GM13977 (cell line): ENCODE measurements at places on chromosomes 12 and 14.

GRCh38 chr14:91732859-91733477, 1.1 kb upstream of the CATSPERB start:
- DNase-seq = no peak

DNA sequence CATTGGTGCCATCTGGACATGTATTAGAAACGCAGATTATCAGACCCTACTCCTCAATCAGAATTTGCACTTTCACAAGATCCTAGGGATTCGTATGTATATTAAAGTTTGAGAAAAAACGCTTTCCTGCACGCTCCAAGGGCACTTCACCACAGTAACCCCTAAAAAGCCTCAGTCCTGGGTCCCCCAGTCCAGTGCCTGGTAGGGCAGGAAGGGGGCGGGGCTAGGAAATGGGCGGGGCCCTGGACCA, 369 bp downstream of the DEPDC4 start:
- no peak for DNase-seq

- no peak for DNase-seq
Observed at GRCh38 chr12:56190695-56191155, 1.4 kb upstream of the SMARCC2 start.

- no peak for DNase-seq
Observed at GRCh38 chr14:55441286-55441685, 870 bp upstream of the TBPL2 start.

- no peak for DNase-seq
Observed at GRCh38 chr12:78240827-78241226, 410.1 kb downstream of the NAV3 start.

- peak; percentile 58 for DNase-seq
Observed at GRCh38 chr12:56628671-56629458, 1.3 kb downstream of the BAZ2A start.

DNA sequence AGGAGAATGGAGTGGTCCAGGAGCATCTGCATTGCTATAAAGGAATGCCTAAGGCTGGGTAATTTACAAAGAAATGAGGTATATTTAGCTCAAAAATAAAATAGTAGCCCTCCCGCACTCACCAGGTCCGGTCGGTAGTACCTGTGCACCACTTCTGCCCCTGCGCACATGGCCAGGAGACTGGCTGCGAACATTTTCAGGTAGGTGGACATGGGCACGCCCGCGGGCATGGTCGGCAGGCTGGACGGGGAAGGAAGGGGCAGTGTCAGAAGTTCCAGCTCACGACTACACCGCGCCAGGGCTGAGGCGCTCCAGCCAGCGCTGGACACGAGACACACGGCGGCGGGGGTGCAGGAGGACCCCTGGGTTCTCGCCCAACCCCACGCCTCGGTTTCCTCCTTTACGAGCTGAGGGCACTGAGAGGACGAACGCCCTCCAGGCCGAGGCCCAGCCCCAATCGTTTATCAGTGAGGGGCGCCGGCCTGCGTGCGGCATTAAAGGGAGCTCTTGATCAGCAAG, 9.1 kb upstream of the TDG start:
- DNase-seq = no peak

DNA sequence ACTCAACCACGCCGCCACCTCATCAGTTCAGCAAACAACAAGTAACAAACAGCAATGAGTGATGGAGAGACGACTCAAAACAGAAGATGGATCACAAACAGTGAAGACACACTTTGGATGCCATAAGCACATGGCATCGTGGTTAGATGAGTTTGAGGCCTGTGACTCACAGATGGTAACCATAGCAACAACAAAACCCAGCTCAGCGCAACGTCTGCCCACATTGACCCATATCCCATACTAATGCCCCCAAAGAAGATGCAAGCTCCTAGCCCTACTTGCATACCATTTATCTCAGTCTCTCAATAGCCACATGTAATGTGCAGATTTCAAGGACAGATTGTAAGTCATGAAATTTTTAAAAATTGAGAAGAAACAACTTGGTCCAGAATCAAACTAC, 1322.3 kb upstream of the TMEM132C start:
- DNase-seq = no peak

DNA sequence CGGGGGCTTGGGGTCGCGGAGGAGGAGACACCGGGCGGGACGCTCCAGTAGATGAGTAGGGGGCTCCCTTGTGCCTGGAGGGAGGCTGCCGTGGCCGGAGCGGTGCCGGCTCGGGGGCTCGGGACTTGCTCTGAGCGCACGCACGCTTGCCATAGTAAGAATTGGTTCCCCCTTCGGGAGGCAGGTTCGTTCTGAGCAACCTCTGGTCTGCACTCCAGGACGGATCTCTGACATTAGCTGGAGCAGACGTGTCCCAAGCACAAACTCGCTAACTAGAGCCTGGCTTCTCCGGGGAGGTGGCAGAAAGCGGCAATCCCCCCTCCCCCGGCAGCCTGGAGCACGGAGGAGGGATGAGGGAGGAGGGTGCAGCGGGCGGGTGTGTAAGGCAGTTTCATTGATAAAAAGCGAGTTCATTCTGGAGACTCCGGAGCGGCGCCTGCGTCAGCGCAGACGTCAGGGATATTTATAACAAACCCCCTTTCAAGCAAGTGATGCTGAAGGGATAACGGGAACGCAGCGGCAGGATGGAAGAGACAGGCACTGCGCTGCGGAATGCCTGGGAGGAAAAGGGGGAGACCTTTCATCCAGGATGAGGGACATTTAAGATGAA, 630 bp downstream of the FOS start:
- peak; percentile 45 for DNase-seq

GRCh38 chr12:25320123-25321006, 69.6 kb upstream of the KRAS start:
- DNase-seq = peak; percentile 28

GRCh38 chr14:104821971-104822608, 21.2 kb downstream of the ZBTB42 start:
- no peak for DNase-seq

GRCh38 chr12:92096346-92097136, 49.1 kb downstream of the BTG1 start:
- no peak for DNase-seq
